Left forelimb (tissue), 1 donor: ENCODE measurements at places on chromosomes 5 and 9.

- no peak for DNase-seq
Measured at GRCh38 chr5:56327809-56328208, 94.7 kb upstream of the ANKRD55 start.

GRCh38 chr5:139282197-139282557 is 11.4 kb upstream of the MATR3 start:
- DNase-seq, result no peak

DNA sequence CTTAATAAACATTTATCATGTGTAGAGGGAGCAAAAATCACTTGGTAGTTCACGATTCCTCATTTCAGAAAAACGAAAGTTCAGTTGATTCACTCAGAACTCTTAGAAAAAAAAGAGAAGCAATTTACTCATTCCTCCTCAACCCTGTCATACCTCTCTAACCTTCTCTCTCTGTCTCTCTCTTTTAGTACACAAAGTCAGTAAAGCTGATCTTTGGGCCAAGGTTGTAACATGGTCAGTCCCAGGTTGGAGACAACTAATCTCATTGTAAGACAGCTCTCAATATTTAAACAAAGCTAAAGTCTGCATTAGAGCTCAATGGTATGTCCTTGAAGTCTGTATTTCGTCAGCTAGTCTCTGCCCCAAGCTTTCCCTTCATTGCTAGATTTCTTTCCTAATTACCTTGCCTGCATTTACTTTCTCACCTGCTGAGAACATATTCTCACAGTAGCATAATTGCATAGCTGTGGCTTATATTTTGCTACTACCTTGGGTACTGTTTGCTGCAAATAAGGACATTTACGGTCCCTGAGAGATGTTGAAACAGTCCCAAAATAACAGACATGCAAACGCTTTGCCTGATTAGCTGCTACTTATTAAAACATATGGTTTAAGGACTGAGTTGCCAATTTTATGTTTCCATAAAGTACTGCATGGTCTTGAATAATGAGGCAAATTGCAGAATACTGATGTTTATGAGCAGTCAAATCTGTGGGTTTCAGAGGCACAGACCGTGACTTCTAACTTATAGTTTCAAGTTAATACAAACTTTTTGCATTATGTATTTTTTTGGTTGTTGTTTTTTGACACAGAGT is 138.3 kb downstream of the GPBP1 start:
- no peak for DNase-seq

GRCh38 chr9:120925535-120926396 is 830 bp downstream of the TRAF1 start:
- no peak for DNase-seq

DNA sequence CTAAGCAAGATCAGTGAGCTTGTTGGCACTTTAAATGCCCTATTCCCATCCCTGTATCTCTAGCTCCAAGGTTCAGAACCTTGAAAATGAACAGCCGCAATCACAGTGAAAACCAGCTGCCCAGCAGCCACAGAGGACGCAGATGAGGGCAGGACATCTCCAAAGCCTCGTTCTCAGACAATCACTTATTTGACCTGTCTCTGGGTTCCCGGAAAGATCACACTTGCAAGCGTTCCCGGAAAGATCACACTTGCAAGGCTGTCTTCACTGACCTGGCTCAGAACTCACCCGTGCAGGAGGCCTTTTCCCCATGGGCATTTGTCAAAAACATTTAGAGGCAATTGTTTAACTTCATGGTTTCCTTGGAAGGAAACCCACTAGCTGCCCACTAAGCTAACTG is 25.7 kb downstream of the IPPK start:
- DNase-seq, result no peak

GRCh38 chr9:93254806-93255493 is 71.0 kb downstream of the WNK2 start:
- DNase-seq, result peak; percentile 23

DNA sequence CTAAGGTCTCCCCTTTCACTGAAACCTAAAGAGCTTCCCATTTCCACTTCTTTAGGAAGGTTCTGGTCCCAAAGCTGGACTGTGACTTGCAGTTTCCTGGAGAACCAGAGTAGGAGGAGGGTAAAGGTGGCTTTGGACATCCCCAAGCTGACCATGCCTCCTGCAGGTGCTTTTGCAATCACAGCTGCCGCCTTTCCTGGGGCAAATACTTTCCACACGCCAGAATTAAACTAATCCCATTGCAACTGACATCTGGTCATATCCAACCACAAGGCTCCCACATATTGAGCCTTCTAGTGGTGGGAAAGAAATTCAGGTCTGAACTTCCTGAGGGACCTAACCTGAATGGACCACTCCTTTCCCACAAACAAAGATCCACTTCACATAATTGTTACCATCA is 92.7 kb downstream of the NRG2 start:
- DNase-seq, result no peak

DNA sequence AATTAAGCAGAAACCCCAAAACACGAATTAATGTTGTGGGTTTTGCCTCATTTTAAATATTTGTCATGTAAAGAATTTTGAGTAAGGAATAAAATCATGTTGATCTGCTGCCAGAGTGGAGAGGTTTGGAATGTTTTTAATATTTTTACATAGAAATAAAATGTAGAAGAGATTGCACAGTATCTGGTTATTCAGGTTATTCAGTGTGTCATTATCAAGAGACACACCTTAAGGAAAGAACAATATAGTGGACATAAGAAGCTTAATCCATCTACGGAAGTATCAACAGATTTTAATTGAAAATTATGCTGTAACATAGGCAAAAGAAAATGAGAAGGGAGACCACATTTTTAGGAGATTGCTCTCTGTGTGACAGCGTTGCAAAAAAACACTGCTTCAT is 410.4 kb downstream of the MED10 start:
- no peak for DNase-seq

DNA sequence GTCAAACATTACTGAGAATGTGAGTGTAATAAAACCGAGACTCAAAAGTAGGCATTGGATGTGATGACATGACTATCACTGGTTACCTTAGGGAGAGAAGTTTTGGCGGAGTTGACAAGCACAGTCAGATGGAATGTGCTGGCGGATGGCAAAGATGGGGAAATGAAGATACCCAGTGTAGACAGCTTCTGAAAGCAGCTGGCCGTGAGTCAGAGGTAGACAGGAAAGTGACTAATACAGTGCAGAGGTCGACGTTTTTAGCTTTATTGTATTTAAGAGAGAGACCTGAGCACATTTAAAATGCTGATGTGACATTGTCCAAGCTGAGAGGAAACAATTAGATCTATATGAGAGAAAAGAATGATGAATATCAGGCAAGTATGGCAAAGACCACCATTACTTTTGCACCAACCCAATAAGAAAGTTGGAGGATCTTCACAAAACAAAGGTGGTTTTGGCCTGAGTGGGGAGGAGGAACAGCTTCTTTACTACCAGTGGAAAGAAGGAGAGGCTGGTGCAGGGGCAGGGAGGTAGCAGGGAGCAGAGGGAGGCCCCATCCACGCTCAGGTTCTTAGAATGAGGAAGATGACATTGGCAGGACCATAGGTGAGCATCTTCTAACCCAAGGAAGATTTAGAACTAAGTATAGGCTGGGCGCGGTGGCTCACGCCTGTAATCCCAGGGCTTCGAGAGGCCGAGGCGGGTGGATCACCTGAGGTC is 36.7 kb upstream of the KCNIP1 start:
- no peak for DNase-seq

DNA sequence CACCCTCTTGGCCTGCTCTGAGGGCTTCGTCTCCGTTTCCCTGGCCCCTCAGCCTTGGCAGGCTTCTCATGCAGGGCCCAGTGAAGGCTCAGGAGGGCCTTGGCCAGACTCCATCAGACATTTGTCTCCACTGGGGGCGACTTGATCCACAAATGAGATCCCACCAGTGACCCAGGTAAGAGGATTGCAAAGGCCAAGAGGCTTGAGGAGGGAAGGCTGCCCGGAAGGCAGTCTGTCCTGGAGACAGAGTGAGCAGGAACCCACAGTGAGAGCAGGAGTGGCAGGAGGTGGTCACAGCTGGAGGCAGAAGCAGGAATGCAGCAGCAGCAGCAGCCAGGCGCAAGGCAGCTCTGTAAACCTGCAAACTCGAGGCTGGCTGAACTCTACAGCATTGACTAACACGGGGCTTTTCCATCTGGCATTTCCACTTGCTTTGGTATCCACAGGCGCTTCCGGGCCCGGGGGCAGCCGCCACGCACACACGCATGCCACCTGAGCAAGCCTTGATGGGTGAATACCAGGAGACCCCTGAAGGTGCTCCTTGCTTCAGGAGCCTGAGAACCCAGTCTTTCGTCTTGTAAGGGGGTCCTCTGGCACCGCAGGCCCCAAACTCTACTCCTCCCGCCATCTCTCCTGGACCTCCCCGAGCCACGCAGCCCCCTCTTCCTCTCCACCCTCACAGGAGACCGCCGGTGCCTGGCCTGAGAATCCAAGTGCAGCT is 14.7 kb downstream of the MGAT1 start:
- no peak for DNase-seq

GRCh38 chr9:109934857-109935215 is 154.8 kb downstream of the PALM2AKAP2 start:
- no peak for DNase-seq

- DNase-seq, result no peak
Measured at GRCh38 chr5:9350301-9350797, 195.5 kb downstream of the SEMA5A start.

DNA sequence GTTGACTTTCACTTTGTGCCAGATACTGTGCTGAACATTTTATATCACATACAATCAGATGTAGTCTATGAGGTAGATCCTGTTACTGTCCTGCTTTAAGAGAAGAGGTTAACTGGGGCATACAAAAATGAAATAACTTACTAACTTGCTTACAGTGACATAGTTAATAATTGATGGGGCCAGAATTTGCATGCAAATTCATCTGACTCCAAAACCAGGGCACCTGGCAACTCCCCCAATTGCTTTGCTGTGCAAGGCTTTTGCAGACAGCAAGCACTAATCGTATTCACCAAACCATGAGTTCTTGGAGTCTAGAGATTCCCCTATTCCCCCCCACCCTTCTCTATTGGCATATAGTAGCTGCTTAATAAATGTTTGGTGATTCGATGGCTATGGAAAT is 155.9 kb downstream of the TTLL11 start:
- DNase-seq, result no peak

GRCh38 chr9:125161284-125161918 is 18.1 kb upstream of the SCAI start:
- no peak for DNase-seq

GRCh38 chr5:43073597-43074546 is 33.8 kb upstream of the ANXA2R start:
- DNase-seq, result no peak

DNA sequence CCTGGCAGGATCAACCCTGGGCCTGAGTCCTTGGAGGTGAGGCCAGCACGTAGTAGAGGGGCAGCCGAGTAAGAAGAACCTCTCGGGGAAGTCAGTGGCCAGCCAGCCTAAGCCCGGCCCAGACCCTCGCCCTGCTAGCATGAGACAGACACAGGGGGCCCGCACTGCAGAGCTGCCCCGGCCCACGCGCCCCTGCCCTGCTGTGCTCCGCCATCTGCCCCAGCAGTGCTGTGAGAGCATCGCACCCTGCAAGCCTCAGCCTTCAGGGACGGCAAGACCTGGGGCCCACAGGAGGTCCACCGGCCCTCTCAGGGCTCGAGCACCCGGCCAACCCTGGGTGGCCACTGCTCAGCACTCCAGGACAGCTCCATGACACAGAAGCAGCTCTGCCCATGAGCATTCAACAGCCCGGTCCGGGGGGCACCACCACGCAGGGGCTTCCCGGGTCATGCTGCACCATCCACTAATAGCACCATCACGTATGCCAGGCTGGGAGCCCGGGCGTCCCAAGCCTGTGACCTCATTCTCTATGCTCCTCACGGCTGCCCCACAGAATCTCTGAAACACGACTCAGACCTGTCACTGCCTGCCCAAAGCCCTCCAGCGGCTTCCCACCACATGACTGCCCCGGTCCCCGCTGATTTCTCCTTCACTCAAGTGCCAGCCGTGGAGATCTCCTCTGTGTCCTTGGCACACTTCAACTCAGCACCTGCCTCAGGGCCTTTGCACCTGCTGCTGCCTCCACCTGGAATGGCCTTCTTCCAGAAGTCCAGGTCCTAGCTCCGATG is 38.1 kb downstream of the ADAMTS2 start:
- no peak for DNase-seq

DNA sequence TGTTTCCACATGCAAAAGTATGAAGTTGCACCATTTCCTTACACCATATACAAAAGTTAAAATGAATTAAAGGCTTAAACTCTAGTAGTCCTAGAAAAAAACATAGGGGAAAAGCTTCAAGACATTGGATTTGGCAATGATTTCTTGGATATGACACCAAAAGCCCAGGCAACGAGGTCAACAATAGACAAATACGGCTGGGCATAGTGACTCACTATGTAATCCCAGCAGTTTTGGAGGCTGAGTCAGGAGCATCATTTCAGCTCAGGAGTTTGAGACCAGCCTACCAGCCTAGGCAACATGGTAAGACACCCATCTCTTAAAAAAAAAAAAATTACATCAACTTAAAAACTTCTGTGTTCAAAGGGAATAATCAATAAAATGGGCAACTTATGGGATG is 30.9 kb upstream of the SREK1 start:
- DNase-seq, result no peak

- DNase-seq, result no peak
Measured at GRCh38 chr9:98148486-98148885, 29.5 kb upstream of the TRIM14 start.

DNA sequence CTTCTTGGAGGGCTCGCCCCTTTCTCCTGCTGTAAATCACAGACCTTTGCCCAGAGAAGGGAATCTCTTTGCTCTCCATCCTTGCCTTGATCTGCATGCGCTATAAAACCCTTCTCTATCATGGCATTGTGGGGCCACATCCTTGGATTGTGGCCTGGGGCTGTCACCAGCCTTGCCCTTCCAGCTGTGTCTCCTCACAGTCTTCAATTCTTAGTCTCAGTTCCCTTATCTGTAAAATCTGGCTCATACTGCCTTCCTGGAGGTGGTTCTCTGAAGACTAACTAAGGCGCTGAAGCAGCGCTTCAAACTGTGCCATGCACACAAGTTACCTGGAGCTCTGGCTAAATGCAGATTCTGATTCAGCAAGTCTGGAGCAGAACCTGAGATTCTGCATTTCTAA is 53.4 kb upstream of the RARS1 start:
- no peak for DNase-seq

- no peak for DNase-seq
Measured at GRCh38 chr9:83451308-83451707, 86.9 kb downstream of the FRMD3 start.

DNA sequence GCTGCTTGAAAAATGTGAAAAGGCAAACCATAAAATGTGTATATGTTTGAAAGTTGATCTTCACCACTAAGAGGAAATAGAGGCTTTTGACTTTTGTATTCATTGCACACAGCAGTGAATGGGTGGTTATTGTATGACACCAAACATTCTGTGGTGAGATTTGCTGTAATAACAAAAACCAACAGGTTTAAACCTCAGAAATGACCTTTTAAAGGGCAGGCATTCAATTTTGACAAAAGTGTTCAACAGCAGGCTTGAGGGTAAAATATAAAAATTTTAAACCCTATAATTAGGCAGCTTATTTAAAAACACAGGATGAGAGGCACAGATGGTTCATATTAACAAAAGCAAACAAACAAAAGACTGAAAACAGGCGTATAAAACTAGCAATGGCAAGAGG is 128.1 kb upstream of the NUDT12 start:
- no peak for DNase-seq
